ENCODE measurements at places on chromosomes 5 and 9.
A peak's percentile ranks its signal among the peaks of the same experiment; 100 is the strongest.

GRCh38 chr5:138649775-138650174 is 74.6 kb upstream of the HSPA9 start:
- no peak for DNase-seq

GRCh38 chr5:170393235-170393634 is 4.1 kb upstream of the KCNMB1 start:
- DNase-seq = no peak

DNA sequence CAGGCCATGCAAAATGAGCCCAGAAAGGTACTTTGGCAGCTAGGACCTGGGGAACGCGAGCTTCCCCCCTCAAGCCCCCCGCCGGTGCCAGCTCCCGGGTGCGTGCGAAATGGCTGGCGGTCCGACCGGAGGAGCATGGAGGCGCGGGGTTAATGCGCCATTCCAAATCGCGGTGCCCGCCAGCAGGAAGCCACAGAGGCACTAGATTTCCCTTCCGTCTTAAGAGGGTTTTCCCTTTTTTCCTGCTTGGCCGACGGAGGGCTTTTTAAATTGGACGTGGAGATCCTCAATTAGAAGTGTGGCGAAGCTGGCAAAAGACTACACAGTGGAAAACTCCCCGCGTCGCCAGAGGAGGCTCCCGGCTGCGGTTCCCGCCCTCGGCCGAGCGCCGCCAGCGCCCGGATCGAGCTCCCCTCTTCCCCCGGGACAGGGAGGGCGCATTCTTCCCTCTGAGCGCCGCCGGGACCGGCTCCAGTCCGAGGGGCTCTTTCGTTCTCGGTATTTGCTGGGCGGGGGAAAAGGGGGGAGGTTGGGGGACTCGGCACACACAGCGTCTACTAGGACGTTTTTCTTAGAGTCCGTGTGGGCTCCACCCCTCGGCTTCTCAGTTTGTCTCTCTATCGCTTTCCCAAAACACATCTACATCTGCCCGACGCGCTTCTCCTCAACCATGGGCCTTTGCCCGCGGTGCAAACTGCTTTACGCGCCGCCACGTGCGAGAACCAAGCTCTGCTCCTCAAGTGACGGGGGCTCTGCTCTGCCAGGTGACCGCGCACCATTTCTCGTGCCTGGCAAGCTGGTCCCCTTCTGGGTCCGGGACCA is 3.0 kb downstream of the GDNF start:
- DNase-seq = no peak

DNA sequence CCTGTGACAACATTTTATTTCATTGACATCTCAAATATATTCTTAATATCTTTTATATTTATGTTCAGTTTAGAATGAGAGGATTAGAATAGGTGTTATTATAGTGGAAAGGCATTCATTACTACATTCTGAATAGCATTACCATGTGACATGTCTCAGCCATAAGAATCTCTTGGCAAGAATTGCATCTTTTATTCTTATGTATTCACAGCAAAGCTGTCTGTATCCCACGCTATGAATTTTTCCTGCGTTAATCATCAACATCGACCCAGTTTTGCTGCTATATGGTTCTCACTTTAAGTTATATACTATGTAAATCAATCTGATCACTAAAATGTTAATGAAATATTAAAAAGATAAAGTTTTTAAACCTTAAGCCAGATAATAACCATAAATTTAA is 248.6 kb downstream of the TMEM232 start:
- DNase-seq = no peak

GRCh38 chr5:102625468-102625867 is 126.7 kb upstream of the SLCO6A1 start:
- no peak for DNase-seq

GRCh38 chr9:12884736-12885395 is 110.0 kb downstream of the LURAP1L start:
- peak; percentile 14 for DNase-seq

GRCh38 chr5:12557012-12557411 is 652.8 kb upstream of the CTNND2 start:
- no peak for DNase-seq

GRCh38 chr9:109369285-109369684 is 48.4 kb upstream of the EPB41L4B start:
- DNase-seq = peak; percentile 29

DNA sequence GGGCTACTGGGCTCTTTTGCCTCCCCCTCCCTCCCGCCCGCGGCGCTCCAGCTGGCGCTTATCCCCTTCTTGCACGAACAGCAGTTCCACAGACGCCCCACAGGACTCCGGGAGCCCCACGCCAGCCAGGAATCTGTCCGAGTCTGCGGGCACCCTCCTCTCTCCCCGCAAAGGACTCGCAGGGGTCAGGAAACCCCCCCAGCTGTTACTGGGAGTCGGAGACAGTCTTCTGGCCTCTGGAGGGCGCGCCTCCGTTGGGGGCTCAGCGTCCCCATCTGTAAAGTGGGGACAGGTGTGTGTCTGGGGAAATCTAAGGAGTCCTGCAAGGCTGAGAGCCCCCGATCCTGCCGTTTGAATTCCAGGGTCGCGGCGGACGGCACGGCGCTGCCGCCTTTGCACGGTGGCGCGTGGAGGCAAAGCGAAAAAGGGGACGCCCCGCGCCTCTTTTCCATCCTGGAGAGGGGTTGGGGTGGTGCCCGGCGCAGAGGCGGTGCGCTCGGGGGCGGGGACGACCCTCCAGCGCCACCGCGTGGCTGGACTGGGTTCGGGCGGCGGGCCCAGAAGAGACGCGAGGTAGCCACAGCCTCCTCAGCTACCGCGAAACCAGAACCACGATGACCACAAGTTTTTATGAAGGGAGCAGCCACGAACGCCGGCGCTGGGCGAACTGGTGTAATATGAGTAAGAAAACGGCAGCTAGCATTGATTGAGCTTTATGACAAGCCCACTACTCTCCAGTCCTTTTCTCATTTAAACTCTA is 2.8 kb upstream of the CCIN start:
- DNase-seq = peak; percentile 79

GRCh38 chr9:109199676-109200075 is 32.6 kb upstream of the FRRS1L start:
- DNase-seq = no peak

DNA sequence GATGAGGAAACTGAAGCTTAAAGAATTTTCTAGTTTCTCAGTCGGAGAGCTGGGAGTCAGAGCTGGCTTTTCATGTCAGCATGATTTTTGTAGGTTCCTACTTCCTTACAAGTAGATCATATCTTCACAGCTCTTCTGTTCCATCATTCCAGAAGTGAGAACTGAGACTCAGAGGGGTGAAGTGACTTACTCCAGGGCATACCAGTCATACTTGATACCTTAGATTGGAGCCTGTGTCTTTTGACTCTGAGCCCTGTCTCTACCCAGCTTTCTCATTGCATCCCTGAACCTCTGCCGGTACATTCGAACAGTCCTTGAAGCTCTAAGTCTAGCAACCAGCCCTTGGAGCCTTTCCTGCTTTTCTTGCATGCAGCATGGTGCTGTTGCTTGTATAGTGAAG is 53.3 kb downstream of the MCCC2 start:
- no peak for DNase-seq

DNA sequence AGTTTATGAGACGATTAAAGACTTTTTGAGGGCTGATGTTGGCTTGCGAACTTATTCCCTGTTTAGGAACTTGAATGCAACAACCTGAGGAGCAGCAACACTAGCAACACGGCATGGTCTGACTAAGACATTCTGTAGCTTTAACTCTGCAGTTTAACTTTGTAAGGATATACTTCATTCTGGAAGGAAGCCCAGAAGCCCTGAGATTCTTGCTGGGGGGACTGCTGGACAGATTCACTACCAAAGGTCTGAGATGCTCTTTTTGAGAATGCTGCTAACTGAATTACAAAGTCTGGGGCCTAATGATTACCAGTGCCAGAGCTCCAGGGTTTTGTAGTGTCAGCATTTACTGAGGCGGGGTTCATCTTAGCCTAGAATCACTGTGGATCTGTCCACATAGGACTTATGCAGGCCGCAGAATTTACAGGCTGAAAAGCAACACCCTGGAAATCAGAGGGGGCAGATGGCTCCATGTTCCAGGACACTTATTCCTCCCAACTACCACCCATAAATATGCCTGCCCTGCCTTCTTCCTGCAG is 537.1 kb upstream of the CDH18 start:
- no peak for DNase-seq

DNA sequence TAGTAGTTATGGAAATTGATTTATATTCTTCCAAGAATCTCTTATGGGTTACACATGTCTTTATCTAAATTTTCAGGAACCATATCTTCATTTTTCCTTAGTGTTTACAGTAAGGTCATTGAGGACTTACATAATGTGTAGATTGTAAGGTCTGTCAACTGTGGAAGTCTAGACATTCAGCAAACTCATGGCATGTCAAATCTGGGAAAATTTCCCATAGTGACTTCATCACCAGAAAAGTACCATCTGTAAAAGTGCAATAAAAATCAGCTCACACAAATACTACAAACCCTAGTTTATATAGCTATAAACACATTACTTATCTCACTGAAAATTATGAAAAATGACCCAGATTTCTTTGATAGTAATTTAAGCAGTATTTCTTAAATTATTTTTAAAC is 419.4 kb downstream of the MTRR start:
- no peak for DNase-seq

DNA sequence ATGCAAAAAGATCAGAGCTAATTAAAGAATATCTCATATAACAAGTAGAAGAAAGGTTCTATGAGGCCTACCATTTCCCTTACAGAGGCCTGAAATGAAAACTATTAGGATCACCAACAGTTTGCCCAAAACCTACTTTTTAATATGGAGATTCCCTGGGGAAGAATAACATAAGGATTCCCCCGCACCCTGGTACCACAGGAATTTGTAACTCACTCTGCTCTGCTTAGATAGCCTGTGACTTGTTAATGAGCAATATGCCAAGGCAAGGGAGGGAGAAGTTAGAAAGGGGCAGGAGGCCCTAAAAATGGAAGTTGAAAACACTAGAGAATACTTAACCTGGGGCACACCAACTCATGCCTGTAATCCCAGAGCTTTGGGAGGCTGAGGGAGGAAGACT is 107.0 kb downstream of the CDH6 start:
- no peak for DNase-seq

DNA sequence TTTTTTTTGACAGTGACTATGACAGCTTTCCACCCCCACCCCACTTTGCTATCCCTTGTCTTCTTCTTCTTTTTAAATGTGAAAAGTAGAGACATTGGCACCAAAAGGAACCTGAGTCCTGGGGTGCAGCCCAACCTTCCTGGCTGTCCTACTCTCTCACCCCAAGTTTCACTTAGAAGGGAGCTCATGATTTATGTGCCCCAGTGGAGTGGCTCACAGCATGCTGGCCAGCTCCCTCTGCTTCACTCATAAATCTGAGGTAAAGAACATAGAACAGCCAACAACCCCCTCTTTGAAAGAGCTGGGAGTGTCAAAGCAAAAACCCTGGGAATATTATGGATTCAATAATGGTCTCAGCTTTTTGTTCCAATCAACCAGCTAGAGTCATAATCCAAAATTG is 196.3 kb upstream of the DAPK1 start:
- DNase-seq = no peak

- DNase-seq = no peak
Observed at GRCh38 chr5:179153921-179154345, 93.8 kb downstream of the ZNF354C start.

- peak; percentile 48 for DNase-seq
Observed at GRCh38 chr5:16791036-16791705, 144.9 kb downstream of the MYO10 start.

DNA sequence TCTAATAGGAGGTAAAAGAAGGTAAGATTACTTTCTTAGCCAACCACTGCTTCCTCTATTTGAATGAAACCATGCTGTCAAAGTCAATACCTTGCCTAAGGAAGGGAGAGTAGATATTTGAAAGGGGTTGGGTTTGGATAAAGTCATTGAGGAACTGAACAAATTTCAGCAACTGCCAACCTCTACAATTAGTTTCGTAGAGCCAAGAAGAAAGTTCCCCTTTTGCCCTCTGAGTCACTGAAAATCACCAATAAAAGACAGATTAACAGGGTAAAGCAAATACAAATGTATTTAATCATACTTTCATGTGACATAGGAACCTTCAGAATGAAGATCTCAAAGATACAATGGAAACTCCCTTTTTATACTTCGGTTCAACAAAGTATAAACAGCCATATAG is 615.7 kb downstream of the GABRG2 start:
- DNase-seq = no peak

GRCh38 chr5:1335540-1336095 is 9.3 kb downstream of the CLPTM1L start:
- DNase-seq = no peak

GRCh38 chr5:88238732-88239131 is 29.9 kb downstream of the TMEM161B start:
- no peak for DNase-seq

DNA sequence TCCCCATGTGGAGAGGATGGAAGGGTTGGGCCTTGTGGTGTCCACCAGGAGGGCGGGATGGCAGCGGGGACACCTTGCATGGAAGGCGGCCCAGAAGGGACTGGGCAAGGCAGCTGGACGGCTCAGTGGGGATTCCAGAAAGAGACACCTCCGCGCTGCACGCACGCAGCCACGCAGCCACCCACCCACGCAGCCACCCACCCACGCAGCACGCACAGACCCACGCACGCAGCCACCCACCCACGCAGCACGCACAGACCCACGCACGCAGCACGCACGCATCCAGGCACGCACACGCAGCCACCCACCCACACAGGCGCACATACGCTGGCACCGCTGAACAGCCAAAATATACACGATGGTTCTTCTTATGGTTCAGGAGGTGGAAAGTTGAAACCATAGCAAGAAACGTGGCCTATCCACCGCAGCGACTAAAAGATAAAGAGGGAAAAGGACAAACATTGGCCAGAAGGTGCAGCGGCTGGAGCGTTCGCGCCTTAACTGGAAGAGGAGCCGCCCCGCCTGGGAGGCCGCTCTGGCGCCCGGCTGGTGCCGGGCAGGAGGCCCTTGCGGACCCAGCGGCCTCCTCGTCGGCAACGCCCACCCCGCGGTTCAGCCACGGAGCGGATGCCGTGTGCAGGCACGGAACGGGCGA is 22.2 kb upstream of the EXOC3 start:
- DNase-seq = no peak

- DNase-seq = no peak
Observed at GRCh38 chr5:73253047-73253660, 80.2 kb downstream of the TMEM174 start.

- no peak for DNase-seq
Observed at GRCh38 chr5:34059977-34060376, 17.0 kb upstream of the C1QTNF3 start.

- DNase-seq = no peak
Observed at GRCh38 chr9:121601194-121601593, 50.2 kb upstream of the DAB2IP start.

- DNase-seq = no peak
Observed at GRCh38 chr9:93517331-93517730, 59.1 kb upstream of the PHF2 start.

- no peak for DNase-seq
Observed at GRCh38 chr5:141783947-141784296, 94.3 kb downstream of the PCDH1 start.

GRCh38 chr5:400282-401145 is 42.5 kb upstream of the EXOC3 start:
- no peak for DNase-seq

Measured in body of pancreas (tissue), 4 donors.